Activated CD8-positive, alpha-beta memory T cell treated with anti-CD3 and anti-CD28 coated beads, Interleukin-2, amount 10 ng/mL, durations not matched to agents 7 days and 5 days (primary cell): ENCODE measurements at places on chromosomes 1 and 21. TPM values are rescaled to one million over a fixed set of nuclear protein-coding genes. Genes with fewer than 3 reads are reported as not detected.

Gene HPDL
- total RNA-seq: 16.3 TPM

DNA sequence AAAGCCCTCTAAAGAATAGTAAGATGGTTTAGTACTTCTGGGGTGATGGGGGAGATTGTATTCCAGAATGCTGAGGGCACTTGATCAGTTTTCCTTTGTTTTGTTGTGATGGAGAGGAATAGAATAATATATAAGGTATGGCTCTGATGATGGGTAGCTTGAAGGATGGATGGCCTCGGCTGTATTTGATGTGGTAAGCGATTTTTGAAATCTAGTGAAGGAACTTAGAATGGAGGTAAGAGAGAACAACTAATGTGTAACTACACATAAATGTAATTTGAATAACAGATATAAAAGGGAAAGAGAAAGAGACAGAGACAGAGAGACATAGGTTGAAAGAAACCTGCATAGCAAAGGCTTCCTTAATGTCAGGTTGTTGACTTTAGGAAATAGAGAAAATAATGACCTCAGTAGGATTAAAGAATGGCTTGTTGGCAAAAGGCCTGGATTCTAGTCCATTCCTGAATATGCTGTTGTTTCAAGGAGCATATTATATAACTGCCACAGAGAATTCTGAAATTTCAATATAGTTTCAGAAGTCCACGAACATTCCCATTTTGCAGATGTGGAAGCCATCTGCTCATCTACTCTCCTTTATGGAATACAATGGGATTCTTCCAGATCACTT is 58.7 kb downstream of the NIBAN1 start:
- H3K27ac ChIP-seq: no peak overlapping the region
- H3K27me3 ChIP-seq: no peaks in the 10 kb centered on the region
- no peak for DNase-seq
- peaks cover 18% of the 10 kb centered on the region for H3K36me3 ChIP-seq

Gene FCAMR
- not detected for total RNA-seq

GRCh38 chr1:8649027-8649426 is 168.4 kb downstream of the RERE start:
- no peak for DNase-seq
- H3K4me1 ChIP-seq: peaks cover 49% of the 10 kb centered on the region
- no peak overlapping the region for H3K27ac ChIP-seq
- no peaks in the 10 kb centered on the region for H3K27me3 ChIP-seq
- peaks cover 2% of the 10 kb centered on the region for H3K36me3 ChIP-seq
- H3K4me3 ChIP-seq: no peak overlapping the region

DNA sequence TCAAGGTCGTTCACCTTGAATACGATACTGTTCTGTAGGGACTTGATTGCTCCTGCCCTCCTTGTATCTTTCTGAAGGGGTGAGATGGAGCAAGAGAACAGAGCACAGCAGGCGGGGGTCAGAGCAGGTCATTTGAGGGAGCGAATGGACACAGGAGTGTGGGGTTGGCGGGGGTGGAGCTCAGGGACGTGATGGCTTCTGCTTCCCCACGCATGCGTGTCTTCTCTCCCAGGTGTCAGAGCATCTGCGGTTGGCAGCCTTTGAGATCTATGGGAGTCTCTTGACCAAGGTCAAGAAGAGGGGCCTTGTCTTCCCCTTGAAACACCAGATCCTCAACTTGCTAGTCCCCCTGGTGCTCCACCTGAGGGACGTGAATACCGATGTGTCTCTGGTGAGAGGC is 63.9 kb downstream of the INAVA start:
- no peak overlapping the region for H3K27ac ChIP-seq
- H3K36me3 ChIP-seq: no peaks in the 10 kb centered on the region
- peaks cover 25% of the 10 kb centered on the region for H3K27me3 ChIP-seq
- no peak for DNase-seq
- no peaks in the 10 kb centered on the region for H3K4me1 ChIP-seq
- H3K4me3 ChIP-seq: no peak overlapping the region

DNA sequence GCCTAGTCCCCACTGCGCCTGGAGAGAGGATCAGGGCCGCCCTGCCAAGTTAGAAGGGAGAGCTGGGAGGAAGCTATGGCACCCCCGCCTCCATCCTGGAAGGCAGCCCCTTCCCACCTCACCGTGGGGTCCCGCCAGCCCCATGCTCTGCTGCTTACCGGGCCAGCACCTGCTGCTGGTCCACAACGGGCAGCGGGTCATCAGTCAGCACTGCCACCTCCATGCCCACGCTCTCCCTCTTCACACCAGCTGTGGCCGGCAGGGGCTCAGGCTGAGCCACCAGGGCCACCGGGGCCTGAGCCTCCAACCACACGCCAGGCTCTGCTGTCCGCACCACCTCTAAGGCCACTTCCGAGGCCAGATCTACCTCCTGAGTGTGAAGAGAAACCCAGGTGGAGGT is 23.5 kb upstream of the DDOST start:
- DNase-seq: no peak
- H3K27me3 ChIP-seq: peaks cover 38% of the 10 kb centered on the region
- H3K4me1 ChIP-seq: peaks cover 4% of the 10 kb centered on the region
- H3K36me3 ChIP-seq: no peaks in the 10 kb centered on the region
- H3K4me3 ChIP-seq: no peak overlapping the region

DNA sequence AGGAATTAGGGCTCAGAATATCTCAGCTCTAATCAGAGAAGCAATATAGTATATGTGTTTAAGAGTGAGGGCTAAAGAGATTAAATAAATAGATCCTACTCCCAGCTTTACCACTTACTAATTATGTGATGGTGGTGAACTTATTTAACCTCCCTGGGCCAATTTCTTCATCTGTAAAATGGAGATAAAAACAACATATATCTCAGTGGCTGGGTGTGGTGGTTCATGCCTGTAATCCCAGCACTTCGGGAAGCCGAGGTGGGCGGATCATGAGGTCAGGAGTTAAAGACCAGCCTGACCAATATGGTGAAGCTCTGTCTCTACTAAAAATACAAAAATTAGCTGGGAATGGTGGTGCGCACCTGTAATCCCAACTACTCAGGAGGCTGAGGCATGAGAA is 135.2 kb downstream of the SLC44A5 start:
- H3K27me3 ChIP-seq: no peaks in the 10 kb centered on the region
- no peaks in the 10 kb centered on the region for H3K4me1 ChIP-seq
- H3K36me3 ChIP-seq: no peaks in the 10 kb centered on the region
- DNase-seq: no peak

- H3K27me3 ChIP-seq: no peaks in the 10 kb centered on the region
- H3K4me1 ChIP-seq: no peaks in the 10 kb centered on the region
- H3K4me3 ChIP-seq: no peak overlapping the region
Measured at GRCh38 chr21:27534206-27534605, 567.3 kb upstream of the ADAMTS5 start.

Gene TSSK3
- 0.70 TPM for total RNA-seq

Gene DMBX1
- not detected for total RNA-seq

GRCh38 chr1:227190321-227190720 is 128.0 kb downstream of the CDC42BPA start:
- H3K27ac ChIP-seq: no peak overlapping the region
- no peak for DNase-seq
- peaks cover 11% of the 10 kb centered on the region for H3K4me1 ChIP-seq
- peaks cover 30% of the 10 kb centered on the region for H3K27me3 ChIP-seq
- H3K36me3 ChIP-seq: no peaks in the 10 kb centered on the region

DNA sequence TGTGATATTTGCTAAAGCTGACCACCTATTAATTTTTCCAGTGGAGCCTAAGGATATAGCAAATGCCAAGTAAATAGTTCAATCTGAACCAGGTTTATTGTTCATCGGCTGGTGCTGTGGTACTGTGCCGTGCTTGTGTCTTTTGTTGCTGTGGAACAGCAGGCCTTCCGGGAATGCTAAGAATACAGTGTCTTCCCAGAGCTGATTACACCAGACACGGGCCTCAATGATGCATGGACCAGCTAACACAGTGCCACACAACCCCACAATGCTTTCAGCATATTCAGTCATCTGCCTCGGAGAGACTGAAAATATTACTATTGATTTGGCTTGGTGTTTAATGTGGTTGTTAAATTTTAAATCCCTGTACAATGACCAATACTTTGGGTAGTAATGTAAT is 415.4 kb downstream of the PTBP2 start:
- no peak overlapping the region for H3K4me3 ChIP-seq
- H3K27ac ChIP-seq: no peak overlapping the region
- H3K36me3 ChIP-seq: no peaks in the 10 kb centered on the region

DNA sequence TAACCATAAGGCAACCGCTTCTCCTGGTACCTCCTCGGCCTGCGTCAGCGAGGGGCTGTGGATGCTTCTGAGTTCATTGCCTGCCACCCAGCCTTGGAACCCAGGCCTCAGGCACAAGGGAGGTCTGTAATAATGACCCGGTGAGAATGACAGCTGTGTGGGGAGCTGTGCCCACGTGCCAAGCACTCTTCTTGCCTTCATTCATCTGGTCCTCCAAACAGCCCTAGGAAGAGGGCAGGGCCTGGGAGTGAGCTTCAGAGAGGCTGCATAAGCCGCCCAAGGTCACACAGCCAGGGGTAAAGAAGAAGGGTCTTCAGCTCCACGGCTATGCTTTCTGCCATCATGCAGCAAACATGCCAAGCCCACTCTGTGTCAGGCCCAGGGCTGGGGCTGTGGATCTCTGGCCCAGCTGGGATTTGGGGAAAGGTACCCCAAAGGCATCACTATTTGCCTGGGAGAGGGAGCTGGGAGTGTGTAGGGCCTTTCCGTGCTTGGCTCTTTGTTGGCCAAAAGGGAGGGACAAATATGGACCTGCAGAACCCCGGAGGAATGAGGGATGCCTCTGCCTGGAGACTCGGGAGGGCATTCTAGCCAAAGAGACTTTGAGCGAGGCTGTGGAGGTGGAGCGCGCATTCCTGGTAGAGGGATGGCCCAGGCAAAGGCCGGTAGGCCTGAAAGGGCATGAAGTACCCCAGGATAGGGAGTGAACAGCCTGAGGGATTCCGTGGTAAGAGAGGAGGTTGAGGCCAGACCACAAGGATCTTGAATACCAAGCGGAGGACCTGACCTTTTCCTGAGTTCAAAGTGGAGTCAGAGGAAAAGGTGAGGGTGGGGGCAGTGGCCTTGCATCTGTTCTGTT is 10.1 kb upstream of the EDN2 start:
- H3K27ac ChIP-seq: no peak overlapping the region
- H3K4me3 ChIP-seq: no peak overlapping the region
- no peaks in the 10 kb centered on the region for H3K36me3 ChIP-seq
- peaks cover 18% of the 10 kb centered on the region for H3K27me3 ChIP-seq
- H3K4me1 ChIP-seq: peaks cover 8% of the 10 kb centered on the region

DNA sequence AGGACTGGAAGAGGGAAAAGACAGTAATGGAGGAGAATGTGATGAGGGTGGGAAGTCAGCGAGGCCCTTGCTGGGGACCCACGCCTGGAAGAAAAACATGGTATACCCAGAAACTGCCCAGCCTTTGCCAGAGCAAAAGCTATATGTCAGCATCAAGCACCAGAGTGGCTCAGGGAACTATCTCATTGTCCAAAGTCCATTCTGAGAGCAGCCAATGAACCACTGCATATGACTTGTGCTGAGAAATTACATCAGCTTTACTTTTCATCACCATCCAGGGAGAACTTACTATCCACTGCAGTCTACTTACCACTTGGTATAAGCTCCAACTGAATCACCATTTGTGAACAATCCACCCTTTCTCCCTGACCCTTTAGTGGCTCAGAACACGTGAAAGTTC is 148.1 kb downstream of the TTLL7 start:
- DNase-seq: no peak
- no peaks in the 10 kb centered on the region for H3K36me3 ChIP-seq
- peaks cover 10% of the 10 kb centered on the region for H3K4me1 ChIP-seq
- H3K27me3 ChIP-seq: no peaks in the 10 kb centered on the region

DNA sequence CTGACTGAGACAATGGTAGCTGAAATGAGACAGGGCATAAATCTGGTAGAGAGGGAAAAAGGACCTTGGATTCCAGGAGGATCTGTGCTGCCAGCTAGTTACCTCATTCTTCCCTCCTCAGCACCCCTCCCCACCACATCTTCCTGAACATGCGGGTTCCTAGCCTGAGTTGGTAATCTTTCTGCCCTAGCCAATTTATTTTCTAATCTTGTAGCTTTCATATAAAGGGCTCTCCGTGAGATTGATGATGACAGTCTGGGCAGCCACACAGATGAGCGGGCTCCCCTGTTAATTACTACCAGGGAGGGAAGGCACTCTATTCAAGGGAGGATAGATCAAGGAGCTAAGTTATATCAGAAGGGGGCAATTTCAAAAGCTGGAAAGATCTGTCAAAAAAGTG is 20.2 kb downstream of the ARHGEF11 start:
- H3K4me1 ChIP-seq: no peaks in the 10 kb centered on the region
- H3K36me3 ChIP-seq: no peaks in the 10 kb centered on the region
- H3K4me3 ChIP-seq: no peak overlapping the region
- no peak for DNase-seq

Gene ADGRL4
- total RNA-seq: not detected

Gene CORT
- 0.73 TPM for total RNA-seq

GRCh38 chr1:43912607-43913006 is 21.0 kb upstream of the ARTN start:
- no peak overlapping the region for H3K4me3 ChIP-seq
- no peak for DNase-seq
- no peaks in the 10 kb centered on the region for H3K27me3 ChIP-seq
- H3K36me3 ChIP-seq: no peaks in the 10 kb centered on the region
- no peak overlapping the region for H3K27ac ChIP-seq
- no peaks in the 10 kb centered on the region for H3K4me1 ChIP-seq

- no peak for DNase-seq
- no peak overlapping the region for H3K27ac ChIP-seq
- no peaks in the 10 kb centered on the region for H3K27me3 ChIP-seq
- no peaks in the 10 kb centered on the region for H3K36me3 ChIP-seq
- no peaks in the 10 kb centered on the region for H3K4me1 ChIP-seq
Measured at GRCh38 chr1:186099336-186100104, 275.5 kb downstream of the TPR start.

Gene CFHR1
- not detected for total RNA-seq

DNA sequence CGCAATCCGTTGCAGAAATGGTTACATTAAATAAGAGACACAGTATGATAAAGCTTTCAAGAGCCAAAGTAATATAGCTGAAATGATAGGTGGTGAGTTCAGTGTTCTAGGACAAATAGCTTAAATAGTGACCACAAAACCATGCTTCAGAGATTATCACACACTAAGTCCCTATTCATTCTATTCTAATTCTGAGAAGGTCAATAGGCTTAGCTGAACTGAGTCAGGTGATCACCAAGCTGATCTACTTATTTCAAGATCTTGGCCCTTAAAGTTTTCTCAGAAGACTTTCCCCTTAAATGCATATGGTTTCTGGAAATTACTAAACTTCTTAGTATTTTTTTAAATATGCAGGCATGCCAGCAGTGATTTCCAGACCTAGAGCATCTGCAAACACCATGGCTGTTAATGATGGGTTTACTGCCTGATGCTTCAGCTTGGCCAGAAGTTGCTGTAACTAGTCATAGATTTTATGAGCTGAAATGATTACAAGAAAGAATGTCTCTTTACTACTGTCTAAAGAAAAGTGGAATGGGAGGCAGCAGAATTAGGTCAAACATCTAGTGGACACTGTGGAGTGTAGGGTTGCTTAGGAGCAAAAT is 242.9 kb downstream of the ST6GALNAC3 start:
- no peak overlapping the region for H3K27ac ChIP-seq
- H3K27me3 ChIP-seq: no peaks in the 10 kb centered on the region
- no peak for DNase-seq
- peaks cover 3% of the 10 kb centered on the region for H3K4me1 ChIP-seq
- no peaks in the 10 kb centered on the region for H3K36me3 ChIP-seq
- H3K4me3 ChIP-seq: no peak overlapping the region

Gene IL19
- not detected for total RNA-seq

GRCh38 chr1:244226435-244226834 is 175.4 kb downstream of the ZBTB18 start:
- no peaks in the 10 kb centered on the region for H3K36me3 ChIP-seq
- no peak overlapping the region for H3K4me3 ChIP-seq
- DNase-seq: no peak
- no peaks in the 10 kb centered on the region for H3K4me1 ChIP-seq
- no peak overlapping the region for H3K27ac ChIP-seq
- peaks cover 8% of the 10 kb centered on the region for H3K27me3 ChIP-seq
